ENCODE measurements at places on chromosomes 7 and 10. TPM values are rescaled to one million over a fixed set of nuclear protein-coding genes. Genes with fewer than 3 reads are reported as not detected.

DNA sequence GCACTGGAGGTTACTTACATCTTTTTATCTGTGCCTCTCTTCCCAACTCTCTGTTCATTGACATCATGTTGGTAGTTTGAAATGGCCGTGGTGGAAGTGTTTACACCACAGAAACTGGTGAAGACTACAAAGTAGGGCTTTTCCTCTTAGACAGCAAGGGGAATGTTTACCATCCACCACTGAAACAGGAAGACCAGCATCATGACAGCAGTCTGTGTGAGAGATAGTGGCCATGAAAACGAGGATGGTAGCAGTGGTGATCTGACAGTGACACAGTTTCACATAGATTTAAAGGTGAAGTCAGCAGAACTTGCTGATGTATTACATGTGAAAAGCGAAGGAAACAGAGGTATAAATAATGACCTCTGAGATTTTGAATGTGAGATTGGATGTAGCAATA is 115.7 kb downstream of the CCDC71L start:
- DNase-seq = no peak

DNA sequence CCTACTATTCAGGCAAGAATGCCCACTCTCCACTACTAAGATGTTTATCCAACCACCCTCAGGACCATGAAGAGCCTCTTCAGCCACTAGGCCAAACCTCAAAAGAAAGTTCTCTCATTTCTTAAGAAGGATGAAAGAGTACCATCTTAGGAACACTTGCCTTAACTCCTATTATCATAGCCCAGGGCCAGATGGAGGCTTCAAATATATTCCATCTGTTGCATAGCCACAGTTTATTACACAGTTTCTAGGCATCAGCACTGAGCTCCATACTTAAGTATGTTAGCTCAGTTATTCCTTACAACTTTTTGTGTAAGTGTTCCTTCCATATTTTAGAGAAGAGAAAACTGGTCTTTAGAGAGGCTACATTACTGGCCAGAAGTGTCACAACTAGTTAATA is 37.4 kb upstream of the YAE1 start:
- no peak for DNase-seq

GRCh38 chr7:102153599-102153946 is 133.1 kb upstream of the SH2B2 start:
- DNase-seq = no peak

DNA sequence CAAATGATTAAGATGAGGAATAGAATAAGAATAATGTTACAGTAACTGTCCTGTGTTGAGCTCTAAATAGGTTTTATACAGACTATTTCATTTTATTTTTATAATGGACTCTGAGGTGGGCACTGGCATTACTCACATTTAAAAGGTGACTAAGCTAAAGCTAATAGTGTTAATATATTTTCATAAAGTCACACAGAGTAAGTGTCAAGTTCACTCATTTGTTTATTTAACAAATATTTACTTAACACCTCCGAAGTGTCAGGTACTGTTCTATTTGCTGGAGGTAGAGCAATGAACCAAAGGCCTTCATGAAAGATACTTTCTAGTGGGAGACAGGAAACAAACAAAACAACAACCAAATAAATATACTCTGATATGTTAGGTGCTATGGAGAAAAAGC is 44.0 kb downstream of the ASB4 start:
- DNase-seq = no peak

The FAM107B gene
- 10.0 TPM for total RNA-seq

Data from H4 (cell line).